ENCODE measurements at places on chromosomes 12 and 14.

- no peak for DNase-seq
Observed at GRCh38 chr14:26078561-26078960, 519.3 kb downstream of the NOVA1 start.

- no peak for DNase-seq
Observed at GRCh38 chr12:82130762-82131161, 227.4 kb downstream of the CCDC59 start.

GRCh38 chr12:49916129-49916919 is 12.6 kb upstream of the FAIM2 start:
- no peak for DNase-seq

- DNase-seq = no peak
Observed at GRCh38 chr12:48054955-48055821, 50.7 kb downstream of the SENP1 start.

DNA sequence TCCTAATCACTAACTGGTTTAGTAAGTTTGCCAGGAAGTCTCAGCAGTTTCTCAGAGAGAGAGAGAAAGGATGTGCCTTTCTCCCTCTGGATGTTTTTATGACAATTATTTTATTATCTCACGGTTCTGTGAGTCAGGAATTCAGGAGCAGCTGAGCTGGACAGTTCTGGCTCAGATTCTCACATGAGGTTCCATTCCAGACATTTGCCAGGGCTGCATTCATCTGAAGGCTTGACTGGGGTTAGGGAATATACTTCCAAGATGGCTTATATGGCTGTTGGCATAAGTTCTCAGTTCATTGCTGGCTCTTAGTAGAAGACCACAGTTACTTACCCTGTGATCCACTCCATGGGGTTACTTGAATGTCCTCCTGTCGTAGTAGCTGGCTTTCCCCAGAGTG is 101.2 kb upstream of the ATF7IP start:
- DNase-seq = no peak

- DNase-seq = no peak
Observed at GRCh38 chr12:103386451-103386850, 109.3 kb downstream of the C12orf42 start.

GRCh38 chr12:93109551-93110203 is 180.6 kb upstream of the EEA1 start:
- peak; percentile 49 for DNase-seq

DNA sequence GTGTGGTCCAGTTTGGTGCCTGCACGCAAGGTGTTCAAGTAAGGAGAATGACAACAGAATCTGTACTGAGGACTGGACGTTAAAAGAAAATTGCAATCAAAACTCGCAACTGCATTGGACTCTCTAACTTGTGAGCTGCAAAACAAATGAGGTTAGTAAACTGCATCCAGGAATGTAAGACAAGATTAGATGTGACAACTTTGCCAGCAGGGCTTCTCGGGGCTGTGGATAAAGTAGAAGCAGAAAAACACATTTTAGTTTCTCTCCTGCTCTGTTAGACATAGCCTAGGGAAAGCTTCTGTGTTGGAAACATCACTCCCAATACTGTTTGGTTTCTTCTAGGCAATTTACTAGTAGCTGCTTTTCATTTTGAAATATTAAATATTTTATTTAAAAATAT is 338.2 kb upstream of the NAV3 start:
- DNase-seq = no peak

DNA sequence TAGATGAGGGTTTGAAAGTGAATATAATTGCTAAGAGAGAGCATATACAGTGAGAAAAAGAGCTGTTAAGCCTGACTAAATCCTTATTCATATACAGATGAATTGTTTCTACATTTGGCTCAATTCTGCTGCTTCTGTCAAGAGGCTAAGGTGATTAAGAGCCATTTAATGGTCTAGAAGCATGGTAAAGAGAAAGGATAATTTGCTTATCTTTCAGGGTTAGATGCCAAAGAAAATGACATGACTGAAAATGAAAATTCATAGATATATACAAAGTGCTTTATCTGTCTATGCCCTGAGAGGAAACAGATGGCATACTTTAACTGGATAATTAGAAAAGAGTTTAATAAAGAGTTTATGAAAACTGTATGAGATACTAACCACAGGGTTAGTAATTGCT is 834.9 kb downstream of the SLC6A15 start:
- DNase-seq = no peak

DNA sequence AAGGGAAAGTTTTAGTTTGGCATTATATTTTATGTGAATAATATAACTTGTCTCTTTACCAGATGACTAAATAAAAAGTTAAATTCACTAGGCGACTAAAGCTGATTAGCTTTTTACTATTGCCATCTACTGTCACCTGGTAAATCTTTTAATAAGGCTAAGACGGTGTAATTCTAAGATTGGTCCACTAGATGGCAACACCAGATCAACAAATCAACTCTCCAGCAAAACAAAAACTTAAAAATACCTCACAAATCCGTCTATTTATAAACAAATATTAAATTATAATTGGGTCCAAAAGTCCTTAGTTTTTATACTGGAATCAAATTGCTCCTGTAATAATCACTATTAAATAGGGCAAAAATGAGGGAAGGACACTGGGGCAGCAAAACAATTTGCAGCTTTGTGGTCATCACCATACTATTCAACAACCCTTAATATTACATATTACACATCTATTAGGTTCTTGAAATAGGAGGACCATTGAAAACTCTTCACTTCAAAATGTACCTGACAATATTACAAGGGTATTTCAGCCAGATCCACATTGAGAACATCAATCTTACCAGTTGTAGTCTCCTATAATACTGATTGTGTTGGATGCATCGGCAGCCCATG is 47.9 kb downstream of the GALC start:
- DNase-seq = no peak

GRCh38 chr14:78197051-78197450 is 26.9 kb downstream of the NRXN3 start:
- no peak for DNase-seq

- DNase-seq = no peak
Observed at GRCh38 chr14:64732536-64733120, 28.4 kb downstream of the PLEKHG3 start.

DNA sequence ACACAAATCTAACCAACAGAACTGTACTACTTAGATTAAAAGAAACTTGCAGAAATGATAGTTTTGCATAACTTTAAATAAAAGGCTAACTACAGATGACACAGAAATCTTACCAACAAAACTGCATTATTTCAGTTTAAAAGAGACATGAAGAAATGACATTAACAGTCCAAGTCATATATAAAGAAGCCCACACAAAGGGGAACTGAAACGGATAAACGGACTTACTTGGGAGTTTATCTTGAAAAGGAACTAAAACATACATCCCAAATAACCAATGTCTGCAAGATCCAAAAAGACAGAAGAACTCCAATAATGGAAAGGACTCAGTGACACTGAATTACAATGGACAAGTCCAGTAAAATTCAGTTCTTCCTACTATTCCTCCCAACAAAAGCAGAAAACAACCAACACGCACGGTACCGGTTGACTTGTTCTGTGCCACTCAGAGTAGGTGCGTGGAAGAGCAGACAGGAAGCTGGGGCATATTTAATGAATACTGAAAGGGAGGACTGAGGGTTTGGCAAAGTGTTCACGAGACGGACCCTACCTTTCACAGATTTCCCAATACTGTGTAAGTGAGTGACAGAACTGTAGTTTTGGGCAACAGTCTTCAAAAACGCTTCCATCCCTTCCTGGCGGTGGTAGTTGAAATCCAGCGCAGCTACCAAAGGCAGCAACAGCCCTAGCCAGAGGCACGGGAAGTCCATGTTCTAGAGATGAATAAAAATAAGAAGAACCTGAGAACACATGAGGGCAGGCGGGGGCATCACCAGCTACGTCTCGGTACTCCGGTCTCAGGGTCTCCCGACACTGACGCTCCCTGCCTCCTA is 627 bp downstream of the CPM start:
- DNase-seq = peak; percentile 52

DNA sequence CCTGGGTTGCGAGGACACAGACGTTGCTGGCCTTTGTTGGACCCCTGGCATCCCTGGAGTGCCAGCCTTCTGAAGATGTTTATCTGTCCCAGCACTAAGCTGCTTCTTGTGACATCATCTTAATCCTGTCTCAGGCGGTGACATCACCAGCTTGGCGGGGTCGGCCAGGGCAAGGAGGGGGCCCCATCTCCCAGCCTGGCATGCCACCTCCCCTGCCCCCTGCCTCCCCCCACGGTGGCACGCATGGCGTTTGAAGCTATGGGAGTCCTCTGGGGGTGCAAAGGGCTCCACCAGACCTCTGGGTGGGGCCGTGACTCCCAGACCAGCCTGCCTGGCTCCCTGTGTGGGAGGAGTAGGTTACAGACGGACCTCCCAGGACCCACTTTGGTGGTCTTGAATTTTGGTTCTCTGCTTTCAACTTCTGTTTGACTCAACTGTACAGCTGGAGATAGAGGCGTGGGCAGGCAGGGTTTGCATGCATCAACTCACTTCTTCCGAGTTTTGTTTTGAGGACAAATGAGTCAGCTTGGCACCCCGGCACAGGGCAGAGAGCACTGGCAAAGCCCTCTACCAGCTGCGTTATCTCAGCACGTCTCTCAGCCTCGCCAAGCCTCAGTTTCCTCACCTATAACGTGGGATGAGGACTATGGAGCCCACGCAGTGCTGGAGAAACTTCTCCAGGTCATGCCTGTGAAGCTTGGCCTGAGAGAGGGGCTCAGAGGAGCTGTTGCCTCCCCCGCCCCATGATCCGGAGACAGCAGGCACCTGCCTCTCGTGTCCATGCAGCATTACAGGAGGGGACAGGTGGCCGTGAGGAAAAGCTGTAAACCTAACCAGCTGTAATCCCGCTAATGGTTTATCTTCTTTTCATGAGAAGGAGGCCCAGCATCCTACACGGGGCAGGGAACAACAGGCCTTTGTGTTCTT is 38.8 kb upstream of the EML1 start:
- DNase-seq = no peak

- no peak for DNase-seq
Observed at GRCh38 chr14:96269359-96269710, 13.3 kb downstream of the BDKRB1 start.

GRCh38 chr14:68042586-68043210 is 223.1 kb downstream of the RAD51B start:
- no peak for DNase-seq

GRCh38 chr12:52415870-52416750 is 10.0 kb upstream of the KRT82 start:
- DNase-seq = no peak

DNA sequence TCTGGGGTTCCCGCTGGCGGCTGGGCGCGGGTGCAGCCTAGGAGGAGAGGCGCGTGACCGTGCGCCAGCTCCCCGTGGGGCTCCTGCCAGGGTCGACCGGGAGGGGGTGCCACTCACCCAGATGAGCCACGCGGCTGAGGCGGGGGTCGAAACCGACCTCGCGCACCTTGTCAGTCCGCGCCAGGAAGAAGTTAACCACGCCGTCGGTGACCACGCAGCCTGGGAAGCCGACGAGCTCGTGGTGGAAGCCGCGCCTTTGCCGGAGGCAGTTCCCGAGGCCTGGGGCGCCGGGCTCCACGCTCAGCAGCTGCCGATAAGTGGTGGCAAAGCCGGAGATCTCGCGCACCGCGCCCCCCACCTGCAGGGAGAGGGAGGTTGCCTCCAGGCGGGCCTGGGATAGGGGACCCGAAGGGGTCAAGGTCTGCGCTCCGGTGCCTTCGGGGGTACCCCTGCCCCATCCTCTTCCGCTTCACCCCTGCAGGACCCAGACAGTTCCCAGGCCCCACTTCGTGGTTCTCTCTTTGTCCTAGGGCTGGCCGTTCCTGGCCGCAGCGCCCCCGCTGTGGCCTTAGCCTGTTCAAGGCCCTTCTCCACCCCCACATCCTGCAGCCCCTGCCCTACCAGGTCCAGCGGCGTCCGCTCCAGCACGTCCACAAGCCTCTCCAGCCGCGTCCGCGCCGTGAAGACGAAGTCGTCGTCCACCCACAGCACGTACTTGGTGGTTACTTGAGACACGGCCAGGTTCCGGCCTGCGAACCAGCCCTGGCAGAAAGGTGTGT is 5.3 kb downstream of the B4GALNT1 start:
- DNase-seq = no peak

DNA sequence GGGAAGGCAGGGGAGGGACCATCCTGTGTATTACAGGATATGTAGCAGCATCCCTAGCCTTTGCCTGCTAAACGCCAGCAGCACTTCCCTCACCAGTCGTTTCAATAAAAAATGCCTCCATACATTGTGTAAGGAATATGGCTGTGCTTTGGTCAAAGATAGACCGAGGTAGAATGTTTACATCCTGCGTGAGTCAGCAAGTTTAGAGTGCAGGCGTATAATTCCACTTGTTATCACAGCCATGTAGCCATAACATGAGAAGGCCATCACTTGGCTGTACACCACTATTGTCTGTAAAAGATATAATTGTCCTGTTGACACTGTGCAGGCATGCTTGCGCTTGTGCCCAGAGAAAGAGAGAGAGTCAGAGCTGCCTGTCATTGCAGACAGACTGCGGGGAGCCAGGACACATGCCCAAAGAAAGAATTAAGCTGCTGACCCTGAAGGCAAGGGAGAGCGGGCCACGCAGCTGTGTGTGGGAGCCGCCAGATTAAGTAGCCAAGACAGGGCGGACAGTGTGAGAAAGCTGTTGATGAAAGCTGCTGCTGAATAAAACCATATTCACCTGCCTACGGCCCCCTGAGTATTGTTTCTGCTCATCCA is 68.4 kb downstream of the CRACR2A start:
- DNase-seq = no peak

DNA sequence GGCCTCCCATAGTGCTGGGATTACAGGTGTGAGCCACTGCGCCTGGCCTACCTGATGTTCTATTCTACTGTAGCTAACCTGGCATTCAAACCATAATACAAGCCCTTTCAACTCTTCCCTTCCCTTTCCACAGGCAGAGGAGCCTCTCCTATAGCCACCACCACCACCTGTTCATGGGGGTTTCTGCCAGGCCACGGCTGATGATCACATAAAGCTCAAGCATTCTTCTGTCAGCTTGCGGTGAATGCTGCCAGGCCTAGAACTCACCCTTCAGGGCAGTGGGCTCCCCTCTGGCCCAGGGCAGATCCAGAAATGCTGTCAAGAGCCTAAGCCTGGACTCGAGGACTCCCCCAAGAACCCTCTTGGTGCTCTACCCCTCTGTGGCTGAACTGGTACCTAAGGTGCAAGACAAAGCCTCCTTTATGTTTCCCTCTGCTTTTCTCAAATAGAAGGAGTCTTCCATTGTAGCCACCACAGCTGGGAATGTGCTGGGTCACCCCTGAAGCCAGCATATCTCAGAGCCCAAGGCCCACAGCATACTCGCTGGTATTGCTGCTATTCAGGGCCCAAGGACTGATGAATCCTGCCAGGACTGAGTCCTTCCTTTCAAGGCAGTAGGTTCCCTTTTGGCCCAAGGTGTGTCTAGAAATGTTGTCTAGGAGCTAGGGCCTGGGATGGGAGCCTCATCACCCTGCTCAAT is 3.4 kb upstream of the DLGAP5 start:
- DNase-seq = no peak

DNA sequence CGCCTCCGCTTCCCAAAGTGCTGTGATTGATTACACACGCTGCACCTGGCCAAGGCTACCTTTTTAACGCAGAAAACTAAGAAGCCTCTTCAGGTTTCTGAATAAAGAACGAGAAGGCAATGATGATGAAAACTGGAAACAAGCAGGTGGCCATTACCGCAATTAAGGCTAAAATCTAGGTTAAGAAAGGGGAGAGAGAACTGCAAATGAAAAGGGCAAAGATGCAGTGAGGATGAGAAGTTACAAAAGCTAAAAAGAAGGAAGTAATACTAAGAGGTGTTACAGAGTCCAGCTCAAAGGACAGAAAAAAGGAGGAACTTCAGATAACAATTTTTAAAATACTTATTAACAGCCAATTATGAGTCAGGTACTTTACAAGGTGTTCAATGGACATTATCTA is 79.7 kb downstream of the DUSP16 start:
- no peak for DNase-seq

GRCh38 chr12:89210277-89210676 is 142.0 kb downstream of the DUSP6 start:
- DNase-seq = no peak

- DNase-seq = no peak
Observed at GRCh38 chr14:42190744-42191143, 584.1 kb downstream of the LRFN5 start.
